ENCODE measurements at places on chromosomes 13 and 19. TPM values are rescaled to one million over a fixed set of nuclear protein-coding genes. Genes with fewer than 3 reads are reported as not detected.

Gene WTIP
- 10.5 TPM for polyA plus RNA-seq

Gene C19orf73
- polyA plus RNA-seq, result 1.6 TPM

Gene CLDND2
- polyA plus RNA-seq, result 0.85 TPM

Gene PINLYP
- polyA plus RNA-seq, result 14.6 TPM

Gene CD37
- 12.4 TPM for polyA plus RNA-seq
